Stimulated activated CD4-positive, alpha-beta T cell treated with anti-CD3 and anti-CD28 coated beads, Interleukin-1b, Interleukin-23, amount 100 ng/mL, for 1 hour (primary cell): ENCODE measurements at places on chromosomes 6 and 20.

GRCh38 chr20:62856931-62857619 lies 4.5 kb downstream of the TCFL5 start:
- DNase-seq, result no peak

DNA sequence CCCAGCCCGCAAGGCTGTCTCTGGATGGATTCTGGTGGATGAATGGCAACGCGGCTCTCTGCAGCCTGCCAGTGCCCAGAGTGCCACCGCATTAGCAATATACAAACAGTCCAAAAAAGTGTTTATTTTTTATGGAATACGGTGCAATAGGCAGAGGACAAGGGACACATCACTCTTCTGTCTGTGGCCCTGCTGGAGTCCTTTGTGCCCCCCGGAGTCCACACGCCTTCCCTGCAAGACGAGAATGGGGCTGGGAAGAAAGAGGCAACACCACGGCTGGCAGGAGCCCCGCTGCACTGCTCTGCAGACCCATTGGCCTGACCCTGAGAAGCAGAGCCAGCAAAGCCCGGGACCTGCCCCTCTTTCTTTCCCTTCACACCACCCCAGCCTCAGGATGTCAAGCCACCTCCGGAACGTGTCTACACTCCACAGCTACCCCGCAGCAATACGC lies 196.3 kb downstream of the SYNDIG1 start:
- DNase-seq, result no peak

DNA sequence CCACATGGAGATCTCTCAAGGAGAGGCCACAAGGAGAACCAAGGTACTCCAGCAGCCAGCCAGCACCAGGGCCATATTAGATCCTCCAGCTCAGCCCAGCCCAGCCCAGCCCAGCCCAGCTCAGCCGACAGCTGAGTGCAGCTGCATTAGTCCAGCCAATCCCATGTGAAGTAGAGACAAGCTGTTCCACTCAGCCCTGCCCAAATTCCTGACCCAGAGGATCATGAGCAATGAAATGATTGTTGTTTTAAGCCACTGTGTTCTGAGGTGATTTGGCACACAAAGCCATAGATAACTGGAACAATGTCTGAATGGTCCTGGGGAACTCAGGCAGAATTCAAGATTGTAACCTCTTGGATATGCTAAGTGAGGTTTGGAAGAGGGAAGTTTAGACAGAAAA lies 59.5 kb upstream of the BMP2 start:
- DNase-seq, result no peak

GRCh38 chr6:36272234-36272633 lies 2.4 kb downstream of the PNPLA1 start:
- DNase-seq, result no peak

DNA sequence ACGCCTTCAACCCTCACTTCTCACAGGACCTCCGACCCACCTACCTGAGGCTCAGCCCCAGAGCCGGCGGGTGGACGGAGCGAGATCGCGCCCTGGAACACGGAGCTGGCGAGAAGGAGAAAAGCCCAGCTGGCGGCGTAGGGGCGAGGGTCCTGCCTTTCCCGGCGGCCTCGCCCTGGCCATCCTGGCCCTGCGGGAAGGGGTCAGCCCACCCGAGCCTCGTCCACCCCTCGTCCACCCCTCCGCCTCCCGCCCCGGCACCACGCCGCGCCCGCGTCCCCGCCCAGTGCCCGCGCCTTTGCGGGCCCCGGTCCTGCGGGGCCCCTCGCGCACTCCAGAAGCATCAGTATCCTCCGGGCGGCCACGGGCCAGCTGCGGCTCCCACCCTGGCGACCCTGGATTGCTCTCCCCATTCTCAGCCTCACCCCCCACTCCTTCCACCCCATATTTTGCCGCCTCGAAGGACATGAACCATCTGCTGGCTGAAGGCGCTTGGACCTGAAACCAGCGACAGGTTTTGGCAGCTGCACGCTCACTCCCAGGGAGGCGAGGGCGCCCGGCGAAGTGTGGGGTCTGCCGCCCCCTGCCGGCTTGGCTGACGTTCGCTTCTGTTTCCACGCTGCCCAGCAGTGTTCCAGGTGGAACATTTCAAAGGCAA lies 65.1 kb downstream of the PLG start:
- no peak for DNase-seq

DNA sequence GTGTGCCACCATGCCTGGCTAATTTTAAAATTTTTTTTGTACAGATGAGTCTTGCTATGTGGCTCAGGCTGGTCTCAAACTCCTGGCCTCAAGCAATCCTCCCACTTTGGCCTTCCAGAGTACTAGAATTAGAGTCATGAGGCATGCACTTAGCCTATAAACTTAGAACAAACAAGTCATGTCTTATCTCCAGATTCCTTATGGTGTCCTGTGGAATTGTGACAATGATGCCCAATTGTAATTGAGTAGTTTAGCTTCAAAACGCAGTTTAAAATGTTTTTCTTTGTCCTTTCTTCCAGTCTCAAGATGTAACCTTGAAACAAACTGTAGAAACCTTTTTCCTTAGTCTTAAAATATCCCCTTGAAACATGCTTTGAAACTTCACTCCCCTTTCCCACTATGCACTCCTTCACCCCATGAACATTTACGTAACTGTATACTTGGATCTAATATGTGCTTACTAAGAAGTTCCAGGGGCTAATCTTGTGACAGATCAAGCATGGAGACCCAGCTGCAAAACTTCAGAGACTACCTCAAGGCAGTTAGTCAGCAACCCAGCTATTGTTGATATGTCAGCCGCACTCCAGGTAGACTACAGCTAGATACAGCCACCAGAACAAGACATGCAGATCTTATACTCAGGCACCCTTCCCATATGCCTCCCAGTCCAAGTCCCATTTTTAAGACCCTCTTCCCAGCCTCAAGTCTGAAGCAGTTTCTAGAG lies 46.2 kb downstream of the MAN1A1 start:
- no peak for DNase-seq

GRCh38 chr20:14866841-14867514 lies 529.6 kb upstream of the FLRT3 start:
- no peak for DNase-seq

DNA sequence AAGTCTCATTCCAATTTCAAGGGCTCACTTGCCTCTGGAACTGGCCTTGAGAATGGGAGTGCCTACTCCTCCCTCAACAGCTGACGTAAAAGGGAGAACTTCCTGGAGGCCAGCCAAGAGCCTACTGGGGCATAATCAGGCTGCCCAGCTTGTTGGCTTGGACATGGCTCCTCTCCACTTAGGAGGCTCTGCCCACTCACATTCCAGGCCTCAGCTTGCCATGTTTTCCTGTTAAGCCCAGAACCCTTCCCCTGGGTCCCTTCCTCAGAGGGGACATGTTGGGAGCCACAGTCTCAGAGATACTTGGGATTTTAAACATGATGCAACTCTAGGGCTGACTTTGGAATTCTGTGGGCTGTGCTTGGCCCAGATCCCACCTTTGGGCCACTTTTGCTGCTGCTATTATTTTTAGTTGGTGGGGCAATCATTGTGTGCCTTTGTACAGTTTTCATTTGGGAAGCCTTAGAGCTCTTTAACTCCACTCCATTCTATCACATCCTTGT lies 31.5 kb upstream of the ADTRP start:
- no peak for DNase-seq

- DNase-seq, result no peak
Observed at GRCh38 chr6:13573669-13574110, 711 bp upstream of the SIRT5 start.

DNA sequence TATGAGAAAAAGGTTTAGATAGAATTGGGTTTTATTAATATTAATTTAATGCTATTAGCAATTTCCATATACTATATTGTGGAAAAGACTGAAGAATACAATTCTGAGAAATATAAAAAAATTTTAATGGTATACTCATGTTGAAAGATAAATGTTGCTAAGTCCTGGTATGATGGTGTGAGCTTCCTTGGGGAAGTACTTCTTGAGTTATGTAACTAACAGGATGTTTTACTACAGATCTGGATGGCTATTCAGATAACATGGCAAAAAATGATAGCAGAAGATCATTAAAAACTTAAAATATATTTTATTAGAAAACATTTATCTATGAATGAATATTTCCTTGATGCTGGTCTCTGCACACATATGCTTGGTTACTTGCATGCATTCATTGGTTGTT lies 23.5 kb upstream of the CALHM6 start:
- no peak for DNase-seq

DNA sequence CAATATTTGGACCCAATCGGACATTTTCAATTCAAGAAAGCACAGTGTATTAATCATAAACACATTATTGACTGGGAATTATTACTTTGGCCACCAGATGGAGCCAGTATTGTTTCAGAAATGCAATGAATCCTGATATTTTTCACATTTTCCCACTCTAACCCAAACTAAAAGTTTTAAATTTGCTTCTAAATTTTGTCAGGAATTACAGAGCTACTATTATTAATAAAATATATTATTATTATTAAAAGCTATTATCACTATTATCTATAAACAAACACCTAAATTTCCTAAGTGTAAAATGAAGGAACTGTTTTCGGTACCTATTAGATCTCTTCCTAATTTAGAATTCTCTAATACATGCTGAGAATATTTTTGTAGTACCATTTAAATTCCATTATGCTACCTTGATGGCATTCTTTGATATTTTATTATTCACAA lies 245.3 kb downstream of the OGFRL1 start:
- no peak for DNase-seq
